NCI-H1048 (cell line): ENCODE measurements at places on chromosomes 12 and 14.

- no peak for DNase-seq
Observed at GRCh38 chr12:96897421-96897820, 9.6 kb upstream of the NEDD1 start.

DNA sequence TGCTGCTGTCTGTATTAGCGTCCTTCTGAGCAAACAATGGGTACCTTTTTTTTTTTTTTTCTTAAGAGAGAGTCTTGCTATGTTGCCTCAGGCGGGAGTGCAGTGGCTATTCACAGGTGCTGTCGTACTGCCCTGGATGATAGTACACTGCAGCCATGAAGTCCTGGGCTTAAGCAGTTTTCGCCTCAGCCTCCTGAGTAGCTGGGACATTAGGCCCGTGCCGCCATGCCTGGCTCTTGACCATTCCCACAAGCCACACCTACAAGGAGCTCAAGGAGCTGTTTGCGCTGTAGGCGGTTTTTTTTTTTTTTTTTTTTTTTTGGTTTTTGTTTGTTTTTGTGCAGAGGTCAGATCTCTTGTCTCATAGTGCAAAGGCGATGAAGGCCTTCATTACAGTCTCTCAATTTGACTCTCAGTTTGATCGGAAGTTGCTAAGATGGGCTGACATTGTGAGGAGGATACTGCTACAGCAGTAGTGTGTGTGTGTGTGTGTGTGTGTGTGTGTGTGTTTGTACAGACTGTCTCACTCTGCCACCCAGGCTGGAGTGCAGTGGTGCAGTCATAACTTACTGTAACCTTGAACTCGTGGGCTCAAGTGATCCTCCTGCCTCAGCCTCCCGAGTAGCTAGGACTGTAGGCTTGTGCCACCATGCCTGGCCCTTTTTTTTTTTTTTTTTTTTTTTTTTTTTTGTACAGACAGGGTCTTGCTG lies 34.2 kb downstream of the TRAF3 start:
- no peak for DNase-seq

DNA sequence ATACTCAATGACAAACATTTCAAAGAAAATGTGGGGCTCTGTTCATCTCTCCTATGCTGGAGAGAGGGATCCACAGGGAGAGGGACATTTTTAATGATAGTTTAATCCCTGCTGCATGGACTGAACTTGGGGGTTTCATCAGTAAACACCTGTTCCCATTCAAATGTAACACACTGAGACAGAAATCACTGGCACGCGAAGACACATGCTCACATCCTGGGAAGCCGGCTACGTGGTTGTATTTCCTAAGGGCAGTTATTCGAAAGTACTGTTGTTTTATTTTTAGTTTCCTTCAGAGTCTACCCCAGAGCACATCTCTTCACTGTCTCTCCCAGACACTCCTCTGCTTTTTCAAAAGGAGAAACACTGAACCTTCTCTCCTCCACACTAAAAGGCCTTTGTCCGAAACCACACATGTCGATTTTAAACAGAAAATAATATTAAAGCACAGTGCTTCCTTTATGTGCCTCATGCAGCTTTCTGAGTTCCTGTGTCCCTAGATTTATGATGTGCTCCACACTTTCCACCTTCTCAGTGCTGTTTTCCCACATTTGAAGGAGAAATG lies 52.8 kb downstream of the PTHLH start:
- no peak for DNase-seq

GRCh38 chr14:47526591-47527244 lies 148.7 kb downstream of the MDGA2 start:
- DNase-seq: no peak
